Endodermal cell (in vitro differentiated cells): ENCODE measurements at places on chromosomes 3 and 15.

DNA sequence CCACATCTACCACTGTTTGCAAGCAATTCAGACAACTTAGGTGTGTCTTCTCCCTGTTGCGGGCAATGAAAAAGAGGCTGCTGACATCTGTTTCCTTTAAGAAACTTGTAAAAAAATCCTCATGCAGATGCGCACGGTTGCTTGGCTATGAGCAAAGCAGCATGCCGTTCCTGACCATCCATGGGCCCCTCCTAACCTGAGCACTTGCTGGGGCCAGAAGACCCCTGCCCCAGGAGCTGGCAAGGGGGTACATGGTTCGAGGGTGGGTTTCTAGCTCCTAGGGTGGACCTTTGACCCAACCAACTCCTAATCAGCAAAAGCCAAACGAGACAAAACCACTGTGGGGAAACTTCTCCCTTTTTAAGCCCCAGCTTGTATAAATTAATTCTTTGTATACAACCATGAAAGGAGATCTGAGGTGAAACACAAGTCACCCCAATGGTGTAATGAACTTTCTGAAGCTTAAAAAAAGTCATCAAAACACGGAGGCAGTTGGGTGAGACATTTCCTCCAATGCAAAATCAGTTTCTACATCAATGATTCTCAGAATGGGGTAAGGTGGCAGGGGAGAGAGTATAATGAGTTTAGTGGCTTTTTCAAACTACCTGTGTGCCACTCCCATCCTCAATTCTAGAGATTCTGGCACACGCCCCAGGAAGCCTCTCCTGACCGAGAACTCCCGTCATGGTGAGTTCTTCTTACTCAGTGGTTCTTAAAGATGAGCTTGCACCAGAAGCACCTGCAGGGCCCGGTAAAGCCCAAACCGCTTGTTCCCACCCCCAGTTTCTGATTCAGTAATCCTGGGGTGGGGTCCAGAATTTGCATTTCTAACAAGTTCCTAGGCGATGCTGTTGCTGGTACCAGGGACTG lies 44.1 kb downstream of the CPN2 start:
- H3K27ac ChIP-seq: no peak overlapping the region
- peaks cover 11% of the 10 kb centered on the region for H3K4me1 ChIP-seq
- H3K36me3 ChIP-seq: no peaks in the 10 kb centered on the region
- peaks cover under 1% of the 10 kb centered on the region for H3K27me3 ChIP-seq

GRCh38 chr3:10248984-10249748 lies 907 bp downstream of the TATDN2 start:
- peaks cover 18% of the 10 kb centered on the region for H3K36me3 ChIP-seq
- no peaks in the 10 kb centered on the region for H3K27me3 ChIP-seq
- H3K27ac ChIP-seq: no peak overlapping the region
- H3K4me1 ChIP-seq: no peaks in the 10 kb centered on the region
- peak; percentile 72 for DNase-seq

DNA sequence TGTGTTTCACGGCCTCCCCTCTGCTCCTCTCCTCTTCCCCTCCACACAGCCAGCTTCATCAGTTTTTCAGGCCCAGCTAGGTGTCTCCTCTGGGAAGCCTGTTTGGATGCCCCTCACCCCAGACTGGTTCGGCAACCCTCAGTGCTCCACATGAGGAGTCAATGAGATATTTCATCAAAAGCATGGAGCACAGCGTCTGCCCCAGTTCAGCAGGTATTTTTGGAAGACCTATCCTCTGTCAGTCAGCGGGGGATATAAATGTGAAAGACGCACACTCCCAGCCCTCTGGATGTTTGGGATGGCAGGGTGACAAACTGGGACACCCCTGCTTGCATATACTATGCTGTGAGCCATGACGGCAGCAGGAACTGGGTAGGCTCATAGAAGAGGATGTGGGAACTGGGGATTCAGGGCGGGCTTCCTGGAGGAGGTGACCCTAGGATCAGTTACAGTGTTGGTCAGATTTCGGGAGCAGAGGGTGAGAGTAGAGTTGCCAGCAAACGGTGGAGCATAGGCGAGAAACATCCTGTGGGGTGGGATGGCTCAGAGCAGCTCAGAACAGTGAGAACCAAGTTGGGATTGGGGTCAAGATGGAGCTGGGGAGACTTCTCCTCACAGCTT lies 42.9 kb downstream of the PXYLP1 start:
- H3K4me1 ChIP-seq: no peaks in the 10 kb centered on the region
- DNase-seq: no peak
- peak overlapping the region; percentile 39 for H3K27ac ChIP-seq

- H3K4me3 ChIP-seq: no peak overlapping the region
- H3K27me3 ChIP-seq: no peaks in the 10 kb centered on the region
- no peaks in the 10 kb centered on the region for H3K4me1 ChIP-seq
- H3K27ac ChIP-seq: no peak overlapping the region
Observed at GRCh38 chr3:14483286-14483685, 56.9 kb downstream of the GRIP2 start.
